ENCODE measurements at places on chromosomes 12 and 14. TPM values are rescaled to one million over a fixed set of nuclear protein-coding genes. Genes with fewer than 3 reads are reported as not detected.

The DENND5B gene
- total RNA-seq: 7.5 TPM

The KLHL33 gene
- total RNA-seq: 0.29 TPM

The CMA1 gene
- 1.4 TPM for total RNA-seq

The DDN gene
- not detected for total RNA-seq

The SLCO1B1 gene
- total RNA-seq: not detected

The KRT8 gene
- total RNA-seq: 223 TPM

- DNase-seq: peak; percentile 79
Measured at GRCh38 chr14:102927878-102928411, 5.5 kb downstream of the AMN start.

DNA sequence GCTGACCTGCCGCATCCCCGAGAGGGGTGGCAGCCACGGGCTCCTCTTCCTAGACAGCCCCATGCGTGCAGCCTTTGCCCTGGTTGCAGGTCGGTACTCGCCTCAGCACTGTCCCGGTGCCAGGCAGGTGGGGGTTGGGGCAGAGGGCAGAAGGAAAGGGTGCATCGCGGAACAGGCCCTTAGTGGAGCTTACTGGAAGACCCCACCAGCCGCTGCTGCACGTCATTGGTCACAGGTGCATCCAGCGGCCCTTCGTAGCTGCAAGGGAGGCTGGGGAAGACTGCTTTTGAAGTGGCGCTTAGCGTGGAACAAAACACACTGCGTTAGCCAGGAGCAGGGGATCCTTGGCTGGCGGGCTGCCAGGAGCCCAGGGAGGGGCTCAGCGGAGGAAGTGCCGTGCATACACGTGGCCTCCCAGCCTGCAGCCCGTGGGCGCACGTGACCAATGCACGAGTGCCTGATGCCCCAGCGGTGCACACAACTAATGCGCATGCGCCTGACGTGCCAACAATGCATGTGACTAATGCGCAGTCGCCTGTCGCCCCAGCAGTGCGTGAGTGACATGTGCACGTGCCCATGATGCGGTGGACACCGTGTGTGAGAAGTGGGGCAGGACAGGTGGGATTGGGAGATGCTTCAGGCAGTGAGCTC lies 5.0 kb upstream of the EP400 start:
- DNase-seq: peak; percentile 59

DNA sequence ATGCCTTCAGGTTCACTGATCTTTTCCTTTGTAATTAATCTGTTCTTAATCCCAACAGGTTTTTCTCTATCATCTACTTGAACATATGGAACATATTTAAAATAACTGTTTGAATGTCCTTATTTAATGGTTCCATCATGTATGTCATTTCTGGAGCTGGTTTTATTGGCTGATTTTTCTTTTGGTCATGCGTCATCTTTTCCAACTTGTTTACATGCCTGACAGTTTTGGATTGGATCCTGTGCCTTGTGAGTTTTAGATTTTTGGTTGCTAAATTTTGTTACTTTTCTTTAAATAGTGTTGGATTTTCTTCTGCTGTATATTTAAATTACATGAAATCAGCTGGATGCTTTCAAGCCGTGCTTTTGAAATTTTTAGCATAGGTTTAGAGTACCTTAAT lies 237.3 kb upstream of the DAAM1 start:
- DNase-seq: no peak

GRCh38 chr12:102533483-102534215 lies 53.3 kb upstream of the IGF1 start:
- no peak for DNase-seq
